ENCODE measurements at places on chromosomes 4 and X. TPM values are rescaled to one million over a fixed set of nuclear protein-coding genes. Genes with fewer than 3 reads are reported as not detected.

GRCh38 chr4:147927377-147928137 lies 195.7 kb downstream of the ARHGAP10 start:
- no peak for DNase-seq

GRCh38 chr4:89562746-89563145 lies 255.1 kb upstream of the GPRIN3 start:
- DNase-seq, result no peak

GRCh38 chr4:3364199-3364598 lies 71.4 kb downstream of the RGS12 start:
- no peak for DNase-seq

- DNase-seq, result no peak
Observed at GRCh38 chr4:92528541-92528940, 224.8 kb downstream of the GRID2 start.

- no peak for DNase-seq
Observed at GRCh38 chrX:52504551-52504950, 8.9 kb downstream of the XAGE1A start.

Gene RGN
- total RNA-seq, result not detected

Data from tibial nerve (tissue), 4 donors.